AG04450 (cell line): ENCODE measurements at places on chromosomes 5 and 9.

DNA sequence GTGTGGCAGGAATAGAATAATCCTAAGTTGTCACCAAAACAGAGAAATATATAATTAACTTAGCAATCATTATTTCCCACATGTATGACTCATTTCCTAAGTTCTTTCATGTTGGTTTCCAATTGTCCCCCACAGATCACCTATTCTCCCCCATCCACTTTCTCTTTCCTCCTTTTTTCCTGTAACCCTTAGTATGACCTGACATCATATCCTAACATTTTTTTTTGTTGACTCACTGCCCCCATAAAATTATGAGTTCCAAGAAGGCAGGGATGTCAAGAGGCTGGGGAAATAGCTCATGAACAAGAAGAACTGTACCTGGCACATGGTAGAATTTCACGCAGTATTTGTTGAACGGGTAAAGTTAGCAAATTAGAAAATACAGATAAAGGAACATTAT lies 186.7 kb downstream of the DCP2 start:
- DNase-seq = no peak

DNA sequence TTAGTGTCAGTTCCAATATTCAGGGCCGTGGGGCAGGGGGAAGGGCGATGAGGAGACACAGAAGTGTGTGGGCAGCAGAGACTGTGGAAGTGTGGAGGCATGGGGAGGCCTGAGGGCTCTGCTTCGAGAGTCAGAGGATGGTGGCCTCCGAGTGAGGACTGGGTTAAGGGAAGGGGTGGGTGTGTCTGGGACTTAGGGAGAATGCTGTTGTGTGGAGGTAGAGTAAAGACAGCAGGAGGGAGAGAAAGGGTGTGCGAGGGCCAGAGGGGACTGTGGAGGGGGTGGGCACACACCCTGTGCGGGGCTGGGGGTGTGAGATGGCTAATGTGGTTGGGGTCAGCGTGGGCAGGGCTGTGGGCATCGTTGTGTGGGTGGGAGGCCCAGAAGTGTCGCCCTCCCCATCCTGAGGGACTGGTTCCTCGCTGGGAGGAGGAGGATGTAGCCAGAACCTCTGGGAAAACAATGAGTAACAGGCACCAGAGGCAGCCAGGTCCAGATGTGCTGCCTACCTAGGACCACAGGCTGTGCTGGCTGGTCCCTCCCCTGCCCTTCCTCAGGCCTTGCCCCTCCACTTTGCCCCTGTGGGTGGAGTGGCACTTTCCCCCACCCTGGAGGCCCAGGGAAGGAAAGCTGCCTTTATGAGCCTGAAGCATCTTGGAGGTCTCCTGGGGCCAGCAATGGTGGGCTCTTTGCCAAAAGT lies 4.2 kb downstream of the USP20 start:
- DNase-seq = no peak

GRCh38 chr5:100790170-100790665 lies 112.9 kb downstream of the ST8SIA4 start:
- DNase-seq = no peak

GRCh38 chr9:130262061-130262745 lies 3.4 kb upstream of the HMCN2 start:
- no peak for DNase-seq

DNA sequence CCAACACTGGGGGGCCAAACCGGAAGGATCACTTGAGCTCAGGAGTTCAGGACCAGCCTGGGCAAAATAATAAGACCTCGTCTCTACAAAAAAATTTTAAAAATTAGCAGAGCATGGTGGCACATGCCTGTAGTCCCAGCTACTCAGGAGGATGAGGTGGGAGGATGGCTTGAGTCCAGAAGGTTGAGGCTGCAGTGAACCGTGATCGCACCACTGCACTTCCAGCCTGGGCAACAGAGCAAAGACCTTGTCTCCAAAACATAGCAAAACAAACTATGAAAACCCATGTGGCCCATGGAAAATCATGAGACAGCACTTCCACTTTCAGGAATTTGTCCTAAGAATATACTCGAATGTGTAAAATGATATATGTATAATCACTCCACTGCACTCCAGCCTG lies 6.1 kb downstream of the SETX start:
- no peak for DNase-seq

- no peak for DNase-seq
Measured at GRCh38 chr5:140109018-140109758, 4.7 kb upstream of the PURA start.

DNA sequence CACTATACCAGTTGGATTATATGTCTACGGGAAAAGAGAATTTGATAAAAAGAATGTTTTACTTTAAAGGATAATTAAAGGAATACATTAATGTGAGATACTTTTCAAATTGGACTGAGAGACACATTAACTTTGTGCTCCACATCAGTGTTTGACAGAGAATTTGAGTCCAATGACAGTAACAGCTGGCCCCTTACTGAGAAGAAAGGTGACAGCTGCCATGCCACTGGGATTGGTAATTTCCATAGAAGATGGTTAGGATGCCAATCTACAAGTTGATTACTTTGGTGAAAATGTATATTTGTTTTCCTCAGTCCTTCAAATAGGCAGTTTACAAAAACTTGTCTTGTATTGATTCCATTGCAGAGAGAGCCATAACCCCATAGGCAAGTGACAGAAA lies 578.4 kb downstream of the SLCO4C1 start:
- DNase-seq = no peak
